ENCODE measurements at places on chromosomes 7 and 10. TPM values are rescaled to one million over a fixed set of nuclear protein-coding genes. Genes with fewer than 3 reads are reported as not detected.

GRCh38 chr10:69242852-69243212, 22.7 kb downstream of the HKDC1 start:
- no peaks in the 10 kb centered on the region for H3K27me3 ChIP-seq
- no peak overlapping the region for H3K27ac ChIP-seq

DNA sequence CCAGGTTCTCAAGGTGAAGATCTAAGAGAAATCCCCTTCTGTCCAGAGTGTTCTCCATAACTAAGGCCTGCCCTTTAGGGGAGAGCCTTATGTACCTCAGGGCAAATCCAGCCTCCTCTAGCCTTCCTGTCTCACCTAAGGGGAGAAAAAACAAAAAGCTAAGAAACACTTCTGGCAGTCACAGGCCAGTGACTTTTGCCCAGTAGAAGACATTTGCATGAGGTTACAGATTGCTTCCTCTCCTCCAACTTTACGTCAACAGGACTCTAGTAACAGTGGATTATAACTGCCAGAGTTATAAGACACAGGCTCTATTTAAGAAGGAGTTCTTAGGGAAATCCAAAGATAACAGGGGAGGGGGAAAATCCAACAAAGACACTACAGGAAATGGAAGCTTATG, 15.9 kb upstream of the FAM241B start:
- no peak overlapping the region for H3K4me3 ChIP-seq
- no peak overlapping the region for H3K27ac ChIP-seq
- H3K4me1 ChIP-seq, result no peaks in the 10 kb centered on the region
- no peaks in the 10 kb centered on the region for H3K27me3 ChIP-seq
- no peak for DNase-seq

GRCh38 chr7:146057958-146058357, 58.6 kb upstream of the CNTNAP2 start:
- no peak for DNase-seq
- no peaks in the 10 kb centered on the region for H3K4me1 ChIP-seq
- no peak overlapping the region for H3K4me3 ChIP-seq
- H3K27me3 ChIP-seq, result no peaks in the 10 kb centered on the region

GRCh38 chr10:122083478-122084025, 94.6 kb downstream of the TACC2 start:
- no peaks in the 10 kb centered on the region for H3K36me3 ChIP-seq
- no peaks in the 10 kb centered on the region for H3K27me3 ChIP-seq
- no peaks in the 10 kb centered on the region for H3K4me1 ChIP-seq
- no peak for DNase-seq
- no peak overlapping the region for H3K4me3 ChIP-seq

DNA sequence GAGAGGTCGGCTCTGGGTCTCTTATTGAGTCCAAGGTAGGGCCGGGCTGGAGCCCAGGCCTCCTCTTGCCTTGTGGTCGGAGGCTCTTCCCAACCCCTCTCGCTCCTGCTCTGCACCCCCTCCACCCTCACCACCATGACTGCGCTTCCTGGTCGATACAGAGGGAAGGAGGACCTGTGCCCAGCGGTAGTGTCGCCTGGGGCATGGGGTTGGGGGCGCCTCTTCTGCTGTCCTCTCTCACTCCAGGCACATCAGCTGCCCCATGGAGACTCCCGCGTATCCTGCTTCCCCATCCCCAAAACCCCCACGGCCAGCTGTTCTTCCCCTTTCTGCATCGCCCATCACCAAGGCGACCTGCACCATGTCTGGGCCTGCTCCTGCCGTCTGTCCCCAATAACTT, 44.4 kb downstream of the TMEM270 start:
- no peaks in the 10 kb centered on the region for H3K27me3 ChIP-seq
- no peaks in the 10 kb centered on the region for H3K4me1 ChIP-seq
- no peak for DNase-seq
- no peak overlapping the region for H3K27ac ChIP-seq

Gene FAM25A
- total RNA-seq, result not detected

Measured in CD8-positive, alpha-beta memory T cell (primary cell).